ENCODE measurements at places on chromosomes 16 and 17.

- DNase-seq, result no peak
These were observed 36.2 kb downstream of the IL4R start for GRCh38 chr16:27350006-27350405.

DNA sequence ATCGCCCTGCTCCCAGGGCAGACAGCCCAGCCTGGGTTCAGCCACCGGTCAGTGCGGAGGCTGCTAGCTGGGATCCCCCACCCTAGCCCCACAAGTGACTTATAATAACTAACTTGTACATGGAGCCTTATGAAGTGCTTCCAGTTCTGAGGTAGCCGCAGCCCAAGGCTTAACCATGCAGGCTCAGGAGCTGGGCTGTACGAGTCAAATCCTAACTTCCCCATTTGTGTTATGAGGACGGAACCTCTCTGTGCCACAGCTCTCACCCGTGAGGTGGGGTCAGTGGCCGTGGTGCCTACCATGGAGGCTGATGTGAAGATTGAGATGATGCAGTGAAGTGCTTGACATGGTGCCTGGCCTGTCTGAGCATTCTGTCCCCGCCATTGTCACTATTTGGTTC lies 27.8 kb upstream of the GOSR2 start:
- DNase-seq, result no peak

DNA sequence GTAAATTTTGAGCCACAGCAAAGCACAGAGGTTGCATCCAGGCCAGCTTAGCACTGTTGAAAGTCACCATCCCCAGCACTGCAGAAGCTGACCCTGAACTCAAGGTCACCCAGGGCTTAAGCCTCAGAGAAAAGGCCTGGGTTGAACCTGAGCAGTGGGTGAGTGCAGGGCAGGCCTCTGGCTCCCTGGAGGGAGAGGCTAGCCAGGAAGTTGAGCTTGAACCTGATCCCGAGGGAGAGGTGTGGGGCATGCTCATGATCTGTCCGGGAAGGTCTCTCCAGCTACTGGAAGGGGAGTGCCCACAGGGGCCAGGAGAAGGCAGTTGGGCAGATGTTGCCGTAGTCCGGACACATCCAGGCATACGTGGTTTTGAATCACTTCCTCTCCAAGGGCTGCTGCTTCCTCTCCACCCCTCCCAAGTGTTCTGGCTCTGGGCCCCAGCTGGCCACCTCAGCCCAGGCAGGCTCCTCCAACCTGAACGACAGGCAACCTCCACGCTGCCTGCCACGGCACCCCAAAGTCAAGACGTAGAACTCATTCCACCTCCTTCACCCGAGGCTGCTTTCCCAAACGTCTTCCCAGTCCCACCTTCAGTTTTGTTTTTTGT lies 18.4 kb downstream of the CARHSP1 start:
- no peak for DNase-seq

DNA sequence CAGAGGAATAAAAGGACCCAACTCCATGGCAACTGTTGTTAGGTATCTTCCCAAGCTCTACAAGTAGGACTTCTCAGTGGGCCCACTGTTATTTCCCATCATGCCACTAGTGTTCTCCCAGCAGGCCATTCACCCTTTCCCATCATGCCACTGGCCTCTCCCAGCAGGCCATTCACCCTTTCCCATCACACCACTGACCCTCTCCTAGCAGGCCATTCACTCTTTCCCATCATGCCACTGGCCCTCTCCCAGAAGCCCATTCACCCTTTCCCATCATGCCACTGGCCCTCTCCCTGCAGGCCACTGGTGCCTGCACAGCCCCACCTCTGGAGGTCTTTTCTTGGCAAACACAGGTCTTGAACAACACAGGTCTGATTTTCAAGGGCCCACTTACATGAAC lies 36.3 kb downstream of the IFT140 start:
- DNase-seq, result no peak

DNA sequence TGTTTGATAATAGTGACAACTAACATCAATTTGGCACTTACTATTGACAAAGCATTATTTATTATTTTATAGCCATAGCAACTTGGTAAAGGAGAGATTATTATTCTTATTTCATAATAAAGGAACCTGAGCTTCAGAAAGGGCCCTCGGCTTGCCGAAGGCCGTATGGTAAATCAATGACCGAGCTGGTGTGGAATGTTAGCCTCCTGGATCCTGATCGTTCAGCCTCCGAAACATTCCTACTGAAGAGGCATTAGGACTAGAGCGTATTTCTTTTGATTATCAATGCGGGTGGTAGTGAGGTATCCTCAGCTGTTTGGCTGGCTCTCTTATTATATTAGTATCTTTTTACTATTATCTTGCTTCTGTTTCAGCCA lies 199.3 kb upstream of the TBX2 start:
- DNase-seq, result no peak

- DNase-seq, result no peak
These were observed 8.6 kb upstream of the CHST6 start for GRCh38 chr16:75503801-75504200.

DNA sequence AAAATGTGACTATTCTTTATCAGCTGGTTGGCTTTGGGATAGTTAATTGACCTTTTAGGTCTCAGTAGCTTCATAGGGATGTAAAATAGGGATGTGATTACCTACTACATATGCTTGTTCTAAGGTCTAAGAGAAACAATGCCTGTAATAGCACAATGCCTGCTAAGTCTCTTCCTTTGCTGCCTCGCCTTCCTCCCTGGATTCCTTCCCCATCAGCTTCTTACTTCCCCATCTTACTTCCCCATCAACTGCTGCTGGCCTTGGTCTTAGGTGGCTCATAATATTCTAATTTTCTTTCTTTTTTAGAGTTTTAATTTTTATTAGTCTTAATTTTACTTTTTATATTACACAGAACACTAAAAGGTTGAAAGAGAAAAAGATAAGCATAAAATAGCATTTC lies 59.2 kb upstream of the GOT2 start:
- DNase-seq, result no peak

DNA sequence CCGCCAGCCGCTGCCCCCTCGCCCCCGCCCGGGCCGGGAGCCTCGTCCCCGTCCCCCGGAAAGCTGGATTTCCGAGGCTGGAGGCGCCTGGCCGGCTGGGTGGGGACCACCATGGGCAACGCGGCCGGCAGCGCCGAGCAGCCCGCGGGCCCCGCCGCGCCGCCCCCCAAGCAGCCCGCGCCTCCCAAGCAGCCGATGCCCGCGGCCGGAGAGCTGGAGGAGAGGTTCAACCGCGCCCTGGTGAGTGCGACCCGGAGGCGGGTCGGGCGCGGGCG lies 266 bp downstream of the FMNL1 start:
- no peak for DNase-seq

DNA sequence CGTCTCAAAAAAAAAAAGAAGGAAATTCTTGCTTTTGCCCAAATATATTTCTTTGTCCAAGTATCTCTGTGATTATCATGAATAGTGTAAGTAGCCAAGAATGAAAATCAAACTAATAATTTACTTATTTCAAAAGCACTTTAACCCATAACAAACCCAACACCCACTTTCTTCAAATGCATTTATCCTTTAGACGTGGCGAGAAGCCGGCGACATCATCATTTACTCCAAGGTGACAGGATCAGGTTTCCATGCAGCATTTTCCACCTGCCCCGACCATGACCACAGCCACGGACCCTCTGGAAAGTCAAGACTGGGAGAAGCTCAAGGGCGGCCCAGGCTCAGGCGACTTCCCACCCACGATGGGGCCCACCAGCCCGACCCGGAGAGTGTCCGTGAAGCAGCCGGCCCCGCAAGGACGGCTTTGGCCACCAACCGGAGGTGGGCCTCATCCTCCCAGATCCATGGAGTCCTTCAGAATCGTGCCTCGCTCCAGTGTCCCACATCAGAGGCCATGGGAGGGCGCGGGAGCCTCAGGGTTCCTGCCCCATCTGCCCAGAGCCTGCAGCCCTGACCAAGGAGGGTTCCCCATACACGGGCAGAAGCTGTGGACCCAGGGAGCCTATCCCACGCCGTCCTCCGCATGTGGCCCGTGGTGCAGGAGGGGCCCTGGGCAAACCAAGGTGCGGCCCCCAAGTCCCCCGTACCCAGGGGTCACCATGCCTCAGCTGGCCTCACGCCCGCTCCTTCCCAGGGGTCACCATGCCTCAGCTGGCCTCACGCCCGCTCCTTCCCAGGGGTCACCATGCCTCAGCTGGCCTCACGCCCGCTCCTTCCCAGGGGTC lies 18.7 kb downstream of the UTS2R start:
- DNase-seq, result no peak

DNA sequence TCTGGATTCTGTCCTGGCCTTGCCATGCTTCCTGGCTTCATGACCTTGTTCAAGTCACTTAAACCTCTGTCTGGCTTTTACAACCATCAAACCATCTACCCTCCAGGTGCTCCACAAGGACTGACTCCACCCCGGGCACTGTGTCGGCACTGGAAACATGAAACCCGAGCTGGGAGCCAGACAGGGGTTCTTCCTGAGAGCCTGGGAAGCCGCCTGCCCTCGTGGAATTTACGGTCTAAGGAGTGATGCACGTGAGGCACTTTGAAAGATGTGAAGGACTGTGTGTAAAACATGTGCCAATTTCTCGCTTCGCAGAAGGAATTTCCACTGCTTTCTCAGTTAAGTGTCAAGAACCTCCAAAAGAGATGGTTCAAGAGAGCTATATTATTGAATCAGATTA lies 11.6 kb downstream of the CDK5R1 start:
- DNase-seq, result no peak

DNA sequence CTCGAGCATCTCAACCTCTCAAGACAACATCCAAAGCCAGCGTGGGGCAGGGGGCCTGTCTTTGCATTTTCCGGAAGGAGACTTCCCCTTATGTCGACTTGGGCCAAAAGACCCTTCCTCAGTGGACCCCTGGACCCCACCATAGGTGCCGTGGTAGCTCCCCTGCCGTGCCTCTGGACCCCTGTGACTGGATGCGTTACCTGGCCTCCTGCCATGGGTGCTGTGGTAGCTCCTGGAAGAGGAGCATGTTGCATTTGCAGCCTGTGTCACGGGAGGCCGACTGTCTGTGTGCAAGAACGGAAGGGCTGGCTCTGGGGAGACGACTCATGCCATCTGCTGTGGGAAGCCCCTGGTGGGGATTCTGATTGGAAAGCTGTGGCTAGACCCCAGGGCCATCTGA lies 130.1 kb downstream of the FOXL1 start:
- DNase-seq, result no peak

DNA sequence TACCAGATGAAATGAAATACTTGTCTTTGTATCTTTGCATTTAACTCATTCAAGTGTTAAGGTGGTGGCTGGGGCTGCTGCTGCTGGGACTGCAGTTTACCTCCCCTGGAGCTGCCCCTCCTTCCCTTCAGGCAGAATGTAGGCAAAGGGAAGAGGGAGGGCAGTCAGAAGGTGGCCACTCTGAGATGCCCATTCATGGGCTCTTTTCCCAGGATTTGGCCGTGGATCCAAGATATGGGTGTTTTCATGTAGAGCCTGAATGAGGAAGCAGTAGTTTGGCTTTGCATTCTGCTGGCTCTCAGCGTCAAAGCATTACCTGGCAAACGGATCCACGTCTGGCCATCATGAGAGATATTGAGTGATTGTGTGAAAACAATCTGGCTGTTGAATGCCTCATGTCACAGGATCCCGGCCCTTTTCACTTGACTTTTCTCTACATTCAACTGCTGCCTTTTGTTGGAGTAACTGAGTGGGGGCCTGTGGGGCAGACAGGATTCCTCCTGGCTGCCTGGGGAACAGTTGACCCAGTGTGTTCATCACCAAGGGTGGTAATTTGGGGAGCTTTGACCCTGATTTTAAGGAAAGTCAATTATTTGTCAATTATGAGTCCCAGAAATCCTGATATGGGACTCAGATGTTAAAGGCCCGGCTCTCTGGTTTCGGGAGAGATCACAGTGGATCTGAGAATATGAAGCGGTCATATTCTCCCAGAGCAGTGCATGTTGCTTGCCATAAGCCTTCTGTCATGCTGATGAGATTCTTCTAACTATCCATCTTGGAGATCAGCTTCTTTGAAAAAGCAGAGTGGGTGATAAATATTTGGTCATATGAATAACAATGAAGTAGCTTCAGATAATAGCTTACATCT lies 236.8 kb downstream of the IRX3 start:
- DNase-seq, result no peak

DNA sequence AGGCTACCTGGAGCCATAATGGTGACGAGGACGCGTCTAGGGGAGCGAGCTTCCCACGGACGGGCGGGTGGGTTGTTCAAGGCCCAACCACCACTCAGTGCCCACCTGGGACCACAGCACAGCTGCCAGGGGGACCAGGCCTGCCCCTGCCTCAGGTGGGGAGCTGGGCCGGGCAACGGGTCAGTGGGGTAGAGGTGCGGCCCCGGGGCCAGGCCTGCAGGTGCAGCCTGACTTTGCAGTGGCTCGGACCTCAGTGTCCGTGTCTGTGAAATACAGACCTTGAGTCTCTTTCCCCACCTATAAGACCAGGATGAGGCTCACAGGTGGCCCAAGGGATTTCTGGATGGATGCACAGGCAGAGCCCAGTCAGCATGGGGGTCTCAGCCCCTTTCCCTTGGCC lies 43.3 kb downstream of the ACTG1 start:
- DNase-seq, result no peak

DNA sequence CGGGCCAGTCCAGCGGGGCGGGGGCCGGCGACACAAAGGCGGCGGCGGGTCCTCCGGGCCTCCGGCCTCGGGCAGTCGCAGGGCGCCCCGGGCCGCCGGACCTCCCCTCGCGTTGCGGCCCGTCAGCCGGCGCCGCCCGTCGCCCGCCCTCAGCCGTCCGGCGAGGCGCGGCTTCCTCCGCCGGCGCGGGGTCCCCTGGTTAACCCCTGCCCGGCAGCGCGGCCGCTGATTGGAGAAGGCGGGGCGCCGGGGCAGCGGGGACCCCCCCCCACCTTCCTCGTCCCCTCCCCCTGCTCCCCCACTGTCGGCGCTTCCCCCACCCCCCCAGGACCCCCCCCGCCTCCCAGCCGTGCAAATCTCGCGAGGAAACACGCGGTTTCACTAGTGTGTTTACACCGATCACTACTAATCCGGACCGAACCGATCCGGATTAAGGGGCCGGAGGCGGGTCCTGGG lies at the start of gene TLK2:
TSS of gene TLK2 (plus strand) at position 402 of the 456 bp plus-strand sequence. CDS start 2,301 bp downstream, outside the sequence.
- DNase-seq, result peak; percentile 68

DNA sequence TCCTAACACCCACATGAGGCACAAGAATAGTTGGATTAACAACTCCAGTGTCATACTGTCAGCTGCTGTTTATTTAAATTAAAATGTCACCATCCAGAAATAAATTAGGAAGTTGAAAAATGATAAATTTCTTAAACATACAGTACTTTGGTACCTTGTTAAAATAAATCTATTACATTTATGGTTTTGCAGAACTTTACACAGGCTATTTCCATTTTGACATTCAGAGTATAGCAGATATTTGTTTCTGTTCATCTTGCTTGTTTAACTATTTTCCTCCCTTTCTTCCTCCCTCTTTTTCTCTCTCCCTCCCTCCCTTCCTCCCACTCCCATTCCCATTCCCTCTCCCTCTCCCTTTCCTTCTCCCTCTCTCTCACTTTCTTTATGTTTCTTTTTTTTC lies 310.1 kb downstream of the CDH8 start:
- no peak for DNase-seq
